ENCODE measurements at places on chromosomes 12 and 14. TPM values are rescaled to one million over a fixed set of nuclear protein-coding genes. Genes with fewer than 3 reads are reported as not detected.

Gene GPR84
- total RNA-seq: not detected

Gene LUM
- 67.2 TPM for total RNA-seq

Gene ATL1
- 5.5 TPM for total RNA-seq

Gene CMA1
- total RNA-seq: not detected

Gene ART4
- total RNA-seq: not detected

Gene TAMALIN
- 4.8 TPM for total RNA-seq

Gene CEBPE
- not detected for total RNA-seq

Gene AREL1
- total RNA-seq: 33.8 TPM

Gene ITGA5
- total RNA-seq: 524 TPM

Gene AKAP5
- total RNA-seq: 0.20 TPM

Gene PKP2
- not detected for total RNA-seq

Gene OR4Q2
- not detected for total RNA-seq

Gene PTGDR
- total RNA-seq: 0.20 TPM

Gene NTN4
- total RNA-seq: 26.1 TPM

Gene CFL2
- total RNA-seq: 63.9 TPM

Gene KRT74
- total RNA-seq: not detected

Gene NRL
- 0.78 TPM for total RNA-seq

Gene ASB2
- total RNA-seq: not detected

Gene LIN52
- total RNA-seq: 5.1 TPM

Gene GLT1D1
- not detected for total RNA-seq

Gene SLC2A14
- under 0.01 TPM for total RNA-seq

Gene FLVCR2
- total RNA-seq: 4.0 TPM

Gene CLEC4C
- not detected for total RNA-seq

Gene GNPTAB
- 22.3 TPM for total RNA-seq

Gene POLE
- 54.2 TPM for total RNA-seq

Gene ARHGEF25
- 4.0 TPM for total RNA-seq

Gene RAD9B
- total RNA-seq: 0.59 TPM

Gene PTHLH
- total RNA-seq: 0.73 TPM

Gene PFDN5
- total RNA-seq: 175 TPM

Gene GPHN
- total RNA-seq: 10.7 TPM

Gene CELA1
- total RNA-seq: not detected

Gene ACRBP
- 0.78 TPM for total RNA-seq
